ENCODE measurements at places on chromosomes 12 and 14.

- DNase-seq, result no peak
Observed at GRCh38 chr12:21992823-21993222, 51.6 kb upstream of the ABCC9 start.

DNA sequence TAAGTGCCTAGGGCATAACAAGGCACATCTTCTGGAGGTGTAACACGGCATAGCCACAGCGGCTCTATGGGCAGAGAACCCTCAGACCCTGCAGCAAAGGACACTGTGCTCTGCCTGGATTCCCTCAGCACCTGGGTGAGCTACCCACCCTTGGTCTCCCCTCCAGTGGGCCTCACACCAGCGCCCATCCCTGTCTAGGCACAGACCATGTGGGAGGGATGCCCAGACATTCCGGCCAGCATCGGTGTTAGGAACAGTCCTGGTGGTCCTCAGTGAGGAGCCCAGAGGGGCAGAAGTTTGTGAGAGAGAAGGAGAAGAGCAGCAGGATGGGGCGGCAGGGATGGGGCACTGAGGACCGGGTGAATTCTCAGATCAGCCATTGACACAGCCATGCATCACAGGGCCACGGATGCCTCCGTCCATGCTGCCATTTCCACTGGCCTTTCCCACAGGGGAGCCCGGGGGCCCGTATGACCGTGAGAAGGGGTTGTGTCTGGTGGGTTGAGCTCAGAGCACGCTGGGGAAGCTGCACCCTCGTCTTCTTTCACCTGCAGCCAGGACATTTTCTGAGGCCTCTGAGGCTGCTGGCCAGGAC, 282.7 kb upstream of the SFSWAP start:
- DNase-seq, result no peak

GRCh38 chr14:82878951-82879350, 1345.3 kb upstream of the SEL1L start:
- no peak for DNase-seq

DNA sequence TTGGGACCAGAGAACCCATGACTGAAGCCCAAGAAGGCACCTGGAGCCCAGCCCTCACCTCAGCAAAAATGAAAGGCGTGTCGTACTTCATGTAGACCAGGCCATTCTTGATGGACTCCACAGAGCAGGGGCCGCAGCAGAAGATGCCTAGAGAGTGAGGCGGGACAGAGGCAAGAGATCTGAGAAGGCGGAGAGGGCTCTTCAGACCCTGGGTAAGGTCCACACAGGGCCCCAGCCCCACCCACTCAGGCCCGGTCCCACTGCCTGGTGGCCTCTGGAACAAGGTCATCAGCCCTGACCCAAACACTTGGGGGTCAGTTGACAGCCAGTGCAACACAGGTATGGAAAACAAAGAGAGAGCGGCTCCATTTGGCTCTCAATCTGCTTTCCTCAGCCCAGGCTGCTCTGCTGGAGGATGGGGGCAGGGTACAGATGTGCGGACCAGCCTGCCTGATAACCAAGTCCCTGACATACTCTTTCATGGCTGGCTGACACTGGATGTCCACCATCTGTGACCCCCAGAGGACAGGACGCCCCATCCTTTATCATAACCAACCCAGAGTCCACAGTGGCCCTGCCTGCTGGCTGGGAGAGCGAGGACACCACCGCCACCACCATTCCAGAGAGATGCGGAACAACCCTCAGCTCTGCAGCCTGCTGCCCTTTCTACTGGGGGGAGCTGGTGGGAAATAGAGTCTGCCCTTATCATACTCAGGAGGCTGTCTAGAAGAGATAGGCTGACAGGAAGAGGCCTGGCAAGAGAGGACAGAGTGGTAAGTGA, 6.9 kb downstream of the TGM1 start:
- DNase-seq, result no peak

DNA sequence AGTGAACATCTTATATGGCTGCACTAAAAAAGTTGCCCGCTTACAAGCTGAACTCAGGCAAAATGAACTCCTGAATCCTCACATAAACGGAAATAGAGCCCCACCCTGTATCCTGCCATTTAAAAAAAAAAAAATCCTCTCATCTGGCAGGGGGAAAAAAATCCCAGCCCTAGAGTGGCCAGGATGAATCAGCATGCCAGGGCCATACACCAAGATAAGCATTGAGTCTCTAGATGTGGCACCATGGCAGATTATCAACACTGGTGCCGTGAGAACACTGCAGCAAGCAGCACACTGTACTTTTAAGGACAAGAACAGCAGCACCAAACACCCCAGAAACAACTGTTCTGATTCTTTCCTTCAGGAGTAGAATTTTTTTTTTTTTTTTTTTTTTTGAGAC, 65.5 kb downstream of the RASSF3 start:
- DNase-seq, result no peak

DNA sequence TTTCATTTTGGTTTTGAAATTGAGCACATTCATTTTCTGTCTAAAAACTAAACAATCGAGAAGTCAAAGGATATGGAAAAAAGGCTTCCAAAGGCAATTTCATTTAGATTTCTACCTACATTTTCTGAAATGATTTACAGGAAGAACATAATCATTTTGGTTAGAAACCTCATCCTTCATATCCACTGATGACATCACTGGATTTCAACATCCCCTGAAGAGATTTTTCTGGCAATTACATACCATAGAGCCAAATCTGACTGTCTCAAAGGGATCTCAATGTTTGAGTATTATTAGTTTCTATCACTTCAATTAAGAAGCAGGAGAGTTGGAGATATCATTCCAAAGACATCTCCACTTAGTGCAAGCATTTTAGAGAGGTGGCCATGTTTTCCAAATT, 137.8 kb downstream of the TTC7B start:
- no peak for DNase-seq

DNA sequence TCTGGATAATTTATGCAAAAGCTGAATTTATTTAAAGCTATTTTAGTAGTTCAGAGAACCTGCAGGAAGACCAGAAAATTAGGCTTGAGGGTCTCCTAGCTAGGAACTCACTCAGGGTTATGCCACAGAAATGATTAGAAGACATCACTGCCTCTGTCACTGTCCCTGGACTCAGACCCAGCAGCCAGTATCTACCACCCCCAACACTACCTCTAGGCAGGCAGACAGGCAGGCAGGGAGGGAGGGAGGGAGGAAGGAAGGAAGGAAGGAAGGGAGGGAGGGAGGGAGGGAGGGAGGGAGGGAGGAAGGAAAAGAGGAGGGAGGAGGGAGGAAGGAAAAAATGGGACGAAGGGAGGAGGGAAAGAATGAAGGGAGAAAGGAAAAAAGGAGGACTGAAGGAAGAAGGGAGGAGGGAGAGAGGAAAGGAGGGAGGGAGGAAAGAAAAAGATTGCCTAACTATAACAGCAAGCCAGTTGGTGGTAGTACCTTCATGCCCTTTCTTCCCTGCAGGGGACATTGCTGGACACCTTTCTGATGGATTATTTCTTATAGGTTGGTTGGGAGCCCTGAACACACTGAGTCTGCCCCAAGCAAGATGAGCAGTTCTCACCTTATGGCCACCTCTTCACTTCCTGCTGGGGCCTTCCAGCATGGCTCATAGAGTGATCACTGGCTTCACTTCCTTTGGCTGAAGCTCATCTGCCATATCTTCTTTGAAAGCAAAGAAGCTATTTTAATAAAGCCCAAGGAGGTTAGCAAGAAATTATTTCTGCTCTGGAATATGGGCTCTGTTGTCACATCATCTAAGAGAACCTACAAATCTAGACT, 49.7 kb downstream of the KICS2 start:
- DNase-seq, result no peak

- no peak for DNase-seq
Observed at GRCh38 chr12:2535583-2536204, 259.1 kb upstream of the FKBP4 start.

All from activated CD4-positive, alpha-beta T cell treated with anti-CD3 and anti-CD28 coated beads, Interleukin-2, amount 50 U/mL, for 16 hours (primary cell).